NCI-H774 (cell line): ENCODE measurements at places on chromosomes 12 and 14.

GRCh38 chr12:124713041-124713435 is 145.6 kb upstream of the NCOR2 start:
- DNase-seq = no peak

DNA sequence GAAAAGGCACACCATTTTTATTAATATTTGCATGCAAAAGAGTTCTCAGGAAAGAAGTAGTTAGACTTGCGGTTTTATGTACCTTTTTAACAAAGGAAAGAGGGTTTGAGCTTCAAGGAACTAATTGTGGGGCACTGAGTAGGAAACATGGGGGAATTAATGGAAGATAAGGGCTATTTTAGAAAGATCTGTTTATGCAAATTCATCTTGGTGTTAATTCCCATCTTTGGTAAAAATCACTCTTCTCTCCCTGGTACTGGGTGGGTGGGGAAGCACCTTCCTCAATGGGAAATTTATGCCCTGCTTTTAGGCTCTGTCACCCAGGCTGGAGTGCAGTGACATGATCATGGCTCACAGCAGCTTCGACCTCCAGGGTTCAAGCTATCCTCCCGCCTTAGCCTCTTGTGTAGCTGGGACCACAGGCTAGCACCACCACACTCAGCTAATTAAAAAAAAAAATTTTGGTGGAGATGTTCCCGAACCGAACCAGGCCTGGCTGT is 30.1 kb upstream of the RESF1 start:
- DNase-seq = no peak

GRCh38 chr14:93975791-93976476 is 436 bp downstream of the ASB2 start:
- DNase-seq = no peak

DNA sequence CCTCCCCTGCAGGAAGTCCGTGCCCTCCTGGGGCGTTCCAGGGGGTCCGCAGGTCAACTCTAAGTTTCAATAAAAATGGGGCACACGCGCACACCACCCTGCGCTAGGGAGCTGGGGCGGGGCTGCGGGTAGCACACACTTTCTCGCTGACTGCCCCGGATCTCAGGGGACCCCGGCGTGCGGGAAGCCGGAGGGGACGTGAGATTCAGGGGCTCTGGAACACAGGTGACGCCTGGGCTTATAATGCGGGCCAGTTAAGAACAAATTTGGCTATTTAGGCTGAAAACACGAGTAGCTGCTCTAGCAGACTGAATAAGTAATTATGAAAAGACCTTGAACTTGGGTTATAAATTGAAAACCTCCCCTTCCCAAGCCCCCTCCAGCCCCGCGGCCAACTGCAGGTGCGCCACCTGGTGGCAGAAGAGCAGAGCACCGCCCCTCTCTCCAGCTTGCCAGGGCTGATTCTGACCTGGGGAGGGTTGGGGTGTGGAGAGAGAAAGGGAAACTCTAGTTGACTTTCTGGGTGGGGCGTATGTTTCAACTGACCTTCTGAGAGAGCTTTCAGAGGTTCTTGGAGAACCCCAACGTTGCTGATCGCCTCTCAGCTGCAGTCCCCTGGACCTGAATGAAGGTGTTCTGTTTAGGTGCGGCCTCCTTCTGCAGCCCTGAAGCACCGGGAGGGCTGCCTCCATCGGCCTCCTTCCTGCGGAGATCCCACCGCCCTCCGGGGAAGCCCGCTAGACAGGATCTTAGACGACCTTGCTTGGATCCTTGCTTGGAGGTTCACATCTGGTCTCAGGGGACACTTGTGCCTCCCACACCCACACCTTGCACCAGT is 118.4 kb upstream of the EVL start:
- DNase-seq = no peak

GRCh38 chr12:103965590-103966504 is at the start of gene TDG:
Gene TDG, plus strand, starts transcription at chr12:103965872. Its CDS starts 166 bp downstream, at chr12:103966038.
- DNase-seq = peak; percentile 99

DNA sequence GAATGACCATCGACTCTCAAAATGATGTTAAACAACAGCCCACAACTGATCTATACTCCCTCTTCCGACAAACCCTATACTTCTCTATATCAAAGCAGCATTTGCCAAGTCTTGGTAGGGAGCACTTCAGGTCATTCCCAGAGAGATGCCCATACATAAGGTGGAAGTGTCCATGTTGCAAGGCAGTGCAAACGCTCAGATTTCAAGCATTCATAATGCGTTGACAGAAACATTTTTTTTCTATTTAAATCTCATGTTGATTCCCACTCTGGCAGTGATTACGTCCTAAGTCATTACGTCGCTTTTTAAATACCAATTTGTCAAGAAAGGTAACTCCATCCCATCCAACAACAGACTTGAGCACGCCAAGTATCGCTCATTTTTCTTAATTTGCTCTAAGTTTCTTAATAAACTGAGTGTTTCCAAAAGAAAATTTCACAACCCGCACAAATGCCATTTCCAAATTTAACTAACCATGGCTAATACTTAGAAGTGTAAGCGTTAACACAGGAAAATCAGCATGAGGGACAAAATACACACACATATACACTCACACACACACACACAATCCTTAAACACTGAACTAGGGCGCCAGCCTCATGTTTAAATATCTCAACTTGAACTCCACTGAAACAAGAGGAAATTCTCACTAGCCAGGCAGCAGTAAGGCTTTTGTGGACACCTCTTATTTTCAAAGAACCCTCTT is 1.1 kb downstream of the GXYLT1 start:
- no peak for DNase-seq

DNA sequence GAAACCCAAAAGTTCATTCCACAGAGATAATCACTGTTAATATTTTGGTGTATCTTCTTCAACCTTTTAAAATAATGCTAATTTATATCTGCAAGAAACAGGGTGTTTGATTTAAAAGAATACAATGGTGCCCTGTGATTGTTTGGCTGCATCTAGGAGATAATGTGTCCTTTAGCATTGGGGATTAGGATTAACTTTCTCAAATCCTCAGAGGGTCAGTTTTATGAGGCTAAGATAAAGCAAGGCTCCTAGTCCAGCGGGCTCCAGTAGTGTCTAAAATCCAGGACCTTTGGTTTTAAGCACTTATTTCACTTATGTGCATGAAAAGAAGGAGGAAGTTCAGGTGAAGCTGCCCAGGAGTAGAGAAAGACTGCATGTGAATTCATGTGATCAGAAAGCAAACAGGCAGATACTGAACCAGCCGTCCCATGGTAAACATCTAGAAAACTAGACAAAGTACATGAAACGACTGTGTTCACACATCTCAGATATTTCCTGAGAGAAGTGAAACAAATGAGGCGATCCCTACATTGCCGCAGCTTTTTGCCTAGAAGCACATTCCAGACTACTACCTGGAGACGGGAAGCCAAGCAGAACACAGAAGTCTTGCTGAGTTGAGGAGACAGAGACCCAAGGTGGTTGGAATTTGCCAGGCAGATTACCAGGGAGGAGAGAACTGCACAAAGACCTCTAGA is 129.1 kb upstream of the MAX start:
- DNase-seq = no peak

GRCh38 chr14:50865391-50866076 is 6.3 kb upstream of the ABHD12B start:
- no peak for DNase-seq

GRCh38 chr12:112218150-112218549 is 92.8 kb downstream of the TRAFD1 start:
- DNase-seq = no peak

DNA sequence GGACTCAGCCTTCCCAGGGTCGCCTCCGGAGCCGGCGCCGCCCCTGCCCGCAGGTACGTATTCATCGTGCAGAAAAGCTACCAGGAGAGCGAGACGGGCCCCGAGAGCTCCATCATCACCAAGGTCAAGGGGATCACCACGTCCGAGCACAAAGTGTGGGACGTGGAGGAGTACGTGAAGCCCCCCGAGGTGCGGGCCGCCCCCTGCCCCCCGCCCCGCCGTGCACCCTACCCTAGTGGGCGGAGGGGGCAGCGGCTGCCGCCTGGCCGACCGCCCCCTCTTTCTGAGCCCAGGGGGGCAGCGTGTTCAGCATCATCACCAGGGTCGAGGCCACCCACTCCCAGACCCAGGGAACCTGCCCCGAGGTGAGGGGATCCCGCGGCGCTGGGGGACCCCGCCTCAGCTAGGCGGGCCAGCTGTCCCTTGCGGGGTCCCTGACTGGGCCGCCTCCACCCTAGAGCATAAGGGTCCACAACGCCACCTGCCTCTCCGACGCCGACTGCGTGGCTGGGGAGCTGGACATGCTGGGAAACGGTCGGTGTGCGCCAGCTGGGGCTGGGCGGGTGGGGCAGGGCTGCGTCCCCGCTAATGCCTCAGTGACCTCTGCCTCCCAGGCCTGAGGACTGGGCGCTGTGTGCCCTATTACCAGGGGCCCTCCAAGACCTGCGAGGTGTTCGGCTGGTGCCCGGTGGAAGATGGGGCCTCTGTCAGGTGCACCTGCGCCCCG is 973 bp downstream of the P2RX2 start:
- no peak for DNase-seq

GRCh38 chr12:31278832-31279231 is 47.1 kb downstream of the SINHCAF start:
- DNase-seq = no peak

GRCh38 chr12:109592905-109593272 is 19.3 kb downstream of the MVK start:
- no peak for DNase-seq

- DNase-seq = no peak
Observed at GRCh38 chr12:28827861-28828260, 321.2 kb upstream of the FAR2 start.

DNA sequence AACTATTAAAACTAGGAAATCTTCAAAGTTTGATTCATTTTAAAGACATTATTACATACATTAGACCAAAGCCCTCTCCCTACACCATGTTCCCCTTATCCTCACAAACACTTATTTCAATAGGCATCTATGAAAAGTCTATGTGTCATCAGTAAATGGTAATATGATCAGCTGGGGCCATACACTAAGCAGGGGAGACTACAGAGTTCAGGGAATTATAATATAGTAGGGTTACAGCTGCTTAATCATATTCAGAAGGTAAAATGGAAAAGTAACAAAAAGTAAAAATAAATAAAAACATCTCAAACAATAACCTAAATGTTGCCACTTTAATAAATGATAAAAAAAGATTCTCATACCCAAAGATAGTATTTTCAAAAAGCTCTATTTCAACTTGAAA is 29.1 kb downstream of the PAWR start:
- DNase-seq = no peak

DNA sequence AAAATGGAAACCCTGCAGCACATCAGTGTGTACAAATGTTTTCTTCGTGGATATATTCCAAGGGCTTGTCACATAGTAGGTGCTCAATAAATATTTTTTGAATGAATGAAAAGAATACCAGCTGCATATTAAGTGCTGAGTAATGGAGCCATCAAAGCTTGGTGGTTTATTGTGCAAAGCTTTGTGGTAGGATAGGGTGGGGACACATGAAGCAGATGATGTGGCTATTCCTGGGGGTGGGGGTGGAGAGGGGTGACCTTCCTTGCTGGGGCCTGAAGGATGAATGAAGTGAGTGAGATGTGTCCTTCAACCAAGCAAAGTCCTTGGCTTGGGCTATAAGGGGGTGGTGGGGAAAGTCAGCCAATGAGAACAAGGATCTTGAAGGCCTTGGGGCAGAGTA is 4.3 kb upstream of the KRT81 start:
- no peak for DNase-seq

DNA sequence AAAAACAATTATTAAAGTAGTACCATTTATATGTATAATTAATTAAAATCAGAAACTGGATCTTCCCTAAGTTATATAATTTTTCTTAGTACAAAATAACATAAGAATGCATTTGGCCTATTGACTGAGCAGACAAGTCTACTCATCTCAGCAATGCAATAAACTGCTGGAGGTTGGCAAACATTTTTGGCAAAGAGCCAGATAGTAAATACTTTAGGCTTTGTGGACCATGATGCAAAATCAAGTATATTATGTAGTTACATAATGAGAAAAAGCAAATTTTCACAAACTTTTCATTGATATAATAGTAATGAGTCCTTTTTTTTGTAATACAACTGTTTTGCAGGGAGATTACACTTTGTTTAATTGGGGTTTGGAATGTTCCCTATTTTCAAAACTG is 30.9 kb downstream of the ERGIC2 start:
- no peak for DNase-seq

- DNase-seq = no peak
Observed at GRCh38 chr12:100249941-100250340, 16.9 kb downstream of the DEPDC4 start.

DNA sequence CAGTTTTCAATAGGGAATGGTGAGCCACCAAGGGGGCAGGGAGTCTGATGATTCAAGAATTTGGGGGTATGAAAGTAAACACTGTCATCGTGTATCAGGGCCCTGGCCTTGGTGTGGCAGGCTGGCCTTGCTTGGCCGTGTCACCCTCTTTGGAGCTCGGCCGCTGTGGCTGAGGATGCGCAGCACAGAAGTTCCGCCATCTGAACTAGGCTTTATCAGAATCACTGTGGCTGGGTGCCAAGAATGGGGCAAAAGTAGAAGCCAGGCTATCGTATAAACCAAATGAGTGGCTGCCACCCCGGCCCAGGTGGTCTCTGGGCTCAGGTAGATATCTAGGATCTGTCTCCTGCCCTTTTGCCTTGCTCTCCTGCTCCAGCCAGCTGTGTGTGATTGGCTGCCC is 137.4 kb downstream of the PAPOLA start:
- no peak for DNase-seq

DNA sequence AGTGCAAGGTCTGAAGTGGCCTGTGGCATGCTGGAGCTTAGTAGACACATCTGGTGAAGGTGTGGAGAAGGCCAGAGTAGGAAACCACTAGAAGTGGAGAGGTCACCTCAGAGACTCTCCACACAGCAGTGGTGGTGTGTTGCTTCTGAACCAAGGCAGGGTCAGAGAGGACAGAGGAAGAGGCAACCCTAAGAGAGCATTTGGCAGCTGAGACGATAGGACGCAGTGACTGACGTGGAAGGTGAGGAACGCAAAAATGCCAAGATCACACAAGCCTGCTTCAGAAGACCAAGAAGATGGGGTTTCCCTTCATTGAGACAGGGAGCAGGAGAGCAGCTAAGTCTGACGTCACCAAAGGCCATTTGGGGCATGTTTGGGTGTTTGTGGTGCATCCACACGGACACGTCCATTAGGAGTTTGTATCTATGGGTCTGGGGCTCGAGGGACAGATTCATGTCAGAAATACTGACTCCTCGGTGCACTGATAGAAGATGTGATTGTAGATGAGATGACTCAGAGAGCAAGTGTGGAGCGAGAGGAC is 338.1 kb downstream of the CACNA1C start:
- no peak for DNase-seq

DNA sequence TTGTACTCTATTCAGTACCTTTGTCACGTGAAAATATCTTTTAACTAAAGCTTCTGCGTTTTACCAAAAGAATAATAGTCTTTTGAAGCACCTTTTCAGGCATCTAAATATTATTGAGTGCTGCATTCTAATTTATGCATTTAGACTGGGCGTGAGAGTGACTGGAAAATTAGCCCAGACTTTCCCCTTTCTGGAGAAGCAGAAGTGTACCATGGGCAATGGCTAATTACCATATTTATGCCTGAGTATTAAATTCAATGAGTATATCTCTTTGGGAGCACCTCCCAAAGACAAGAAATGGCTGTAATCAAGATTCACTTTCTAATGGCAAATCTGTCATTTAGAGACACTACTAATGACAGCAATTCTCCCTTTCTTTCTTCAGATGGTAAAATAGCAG is 174.9 kb downstream of the LRRK2 start:
- DNase-seq = no peak

- DNase-seq = no peak
Observed at GRCh38 chr14:99657645-99658155, 12.8 kb downstream of the HHIPL1 start.

GRCh38 chr14:37472906-37473305 is 122.1 kb downstream of the FOXA1 start:
- no peak for DNase-seq
